NCI-H2081 (cell line): ENCODE measurements at places on chromosomes 1 and 21.
A peak's percentile ranks its signal among the peaks of the same experiment; 100 is the strongest.

- DNase-seq, result no peak
These were observed 12.3 kb upstream of the AADACL4 start for GRCh38 chr1:12631571-12631970.

- peak; percentile 84 for DNase-seq
These were observed 27.8 kb upstream of the RNF187 start for GRCh38 chr1:228459091-228459993.

DNA sequence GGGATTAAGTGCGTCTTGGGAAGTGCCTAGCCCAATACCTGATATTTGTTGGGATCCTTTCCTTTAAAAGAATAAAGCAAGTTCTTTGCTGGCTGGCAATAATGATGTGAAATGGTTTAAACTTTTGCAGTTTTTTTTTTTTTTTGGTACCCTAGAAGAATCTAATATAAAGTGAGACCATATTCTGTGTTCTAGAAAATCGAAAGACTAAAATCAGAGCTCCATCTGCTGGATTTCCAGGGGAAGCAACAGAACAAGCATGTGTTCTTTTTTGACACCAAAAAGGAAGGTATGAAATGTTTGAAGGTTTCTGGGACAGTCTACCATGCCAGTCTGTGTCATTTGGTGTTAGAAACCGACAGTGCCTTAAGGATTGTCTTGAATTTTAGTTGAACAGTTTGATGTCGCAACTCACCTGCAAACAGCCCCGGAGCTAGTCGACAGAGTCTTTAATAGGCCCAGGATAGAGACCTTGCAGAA, 6.4 kb downstream of the UTP11 start:
- DNase-seq, result no peak

DNA sequence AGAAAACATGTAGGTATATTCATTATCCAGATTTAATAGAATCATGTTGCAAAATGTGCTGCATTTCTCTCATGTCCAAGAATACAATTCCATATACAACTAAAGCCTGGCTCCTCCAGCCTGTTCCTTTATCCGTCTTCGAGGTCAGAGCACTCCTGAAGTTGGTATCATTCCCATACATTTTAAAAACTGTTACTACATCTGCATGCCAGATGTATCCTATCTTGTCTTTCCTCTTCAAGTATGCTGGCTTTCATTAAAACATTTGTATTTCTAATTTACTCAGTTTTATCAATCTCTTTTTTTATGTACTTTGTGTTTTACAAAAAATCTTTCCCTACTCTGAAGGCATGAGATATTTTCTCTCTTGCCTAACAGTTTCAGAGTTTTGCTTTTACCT, 536.6 kb upstream of the USP24 start:
- no peak for DNase-seq
